ENCODE measurements at places on chromosomes 1 and 21.

DNA sequence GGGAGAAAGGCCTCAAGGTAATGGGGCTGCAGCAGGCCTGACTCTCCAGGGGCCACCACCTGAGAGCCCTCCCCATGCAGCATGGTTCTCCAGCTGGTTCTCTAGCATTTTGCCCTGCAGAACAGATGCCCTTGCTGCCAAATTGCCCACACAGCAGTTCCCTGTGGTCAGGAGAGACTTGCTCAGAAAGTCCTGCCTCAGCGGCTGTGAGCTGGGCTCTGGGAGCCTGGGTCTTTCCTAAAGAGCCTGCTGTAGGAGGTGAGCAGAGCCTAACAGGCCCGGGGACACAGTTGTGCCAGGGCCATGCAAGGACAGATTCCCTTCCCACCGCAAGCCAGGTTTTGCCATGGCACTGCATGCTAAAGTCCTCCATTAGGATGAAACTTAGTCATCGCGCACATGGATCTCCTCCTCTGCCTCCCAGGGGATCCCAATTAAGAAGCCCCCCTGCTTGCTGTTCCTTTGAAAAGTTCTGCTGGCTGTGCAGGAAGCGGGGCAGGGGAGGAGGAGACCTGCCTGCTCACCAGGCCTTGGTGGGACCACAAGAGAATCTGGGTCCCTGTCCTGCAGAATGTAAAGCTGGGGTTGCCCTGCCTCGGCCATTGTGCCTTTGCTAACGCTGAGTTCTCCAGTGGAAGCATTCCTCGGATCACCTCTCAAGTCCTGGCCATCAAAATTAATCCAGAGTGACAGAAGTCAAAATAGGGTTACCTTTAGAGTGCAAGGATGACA lies 21.4 kb downstream of the TEX35 start:
- no peak for DNase-seq

- no peak for DNase-seq
These were observed 7.9 kb downstream of the UBE2T start for GRCh38 chr1:202333861-202334260.

GRCh38 chr1:113567427-113567826 lies 177.1 kb downstream of the MAGI3 start:
- no peak for DNase-seq

- no peak for DNase-seq
These were observed 20.5 kb downstream of the RCSD1 start for GRCh38 chr1:167650269-167651160.

- no peak for DNase-seq
These were observed 40.7 kb upstream of the USP24 start for GRCh38 chr1:55255901-55256300.

DNA sequence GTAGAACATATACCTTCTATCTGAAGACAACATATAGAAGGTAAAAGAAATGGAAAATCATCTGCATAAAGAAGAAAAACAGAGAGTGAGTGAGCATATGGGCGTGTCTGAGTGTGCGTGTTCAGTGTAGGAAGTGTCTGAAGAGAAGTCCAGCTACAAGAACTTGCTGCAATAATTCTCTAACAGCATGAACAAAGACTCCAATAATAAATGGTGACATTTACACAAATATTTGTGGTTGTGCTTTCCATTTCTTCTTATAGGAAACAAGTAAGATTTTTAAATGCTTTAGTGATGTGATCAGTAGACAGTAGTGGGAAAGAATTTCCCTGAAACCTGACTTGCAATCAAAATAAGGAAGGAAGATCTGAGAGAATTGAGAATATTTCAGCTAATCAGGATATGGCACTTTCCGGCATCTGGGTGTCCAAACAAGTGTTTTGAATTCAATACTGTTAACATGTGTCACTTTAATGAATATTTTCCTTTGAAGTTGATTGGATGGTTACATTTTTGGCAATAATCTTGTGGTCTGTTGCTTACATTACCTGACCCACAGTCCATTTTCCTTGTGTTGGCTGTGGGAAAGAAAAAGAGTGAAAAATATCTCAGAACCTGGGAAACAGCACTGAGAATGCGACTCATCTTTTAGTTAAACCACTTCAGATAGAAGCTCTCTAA lies 154.0 kb downstream of the TGFB2 start:
- DNase-seq, result no peak

DNA sequence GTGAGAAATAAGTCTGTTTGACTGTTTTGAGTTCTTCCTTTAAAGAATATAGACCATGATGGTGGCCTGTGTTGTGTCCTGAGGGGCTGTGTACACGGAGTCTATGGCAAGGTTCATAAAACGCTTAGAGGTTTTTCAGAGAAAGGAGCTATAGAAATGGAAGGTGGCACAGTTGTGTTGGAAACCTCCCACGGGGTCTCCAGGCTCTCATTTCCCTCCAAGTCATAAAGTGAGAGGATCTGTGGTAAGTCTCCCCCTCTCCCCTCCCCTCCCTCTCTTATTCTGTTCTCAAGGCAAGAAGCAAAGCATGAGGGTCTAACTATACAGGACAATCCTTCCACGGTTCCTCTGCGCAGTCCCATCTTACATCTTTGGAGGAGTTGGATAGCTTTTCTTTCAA lies 139.2 kb downstream of the KIF26B start:
- no peak for DNase-seq

DNA sequence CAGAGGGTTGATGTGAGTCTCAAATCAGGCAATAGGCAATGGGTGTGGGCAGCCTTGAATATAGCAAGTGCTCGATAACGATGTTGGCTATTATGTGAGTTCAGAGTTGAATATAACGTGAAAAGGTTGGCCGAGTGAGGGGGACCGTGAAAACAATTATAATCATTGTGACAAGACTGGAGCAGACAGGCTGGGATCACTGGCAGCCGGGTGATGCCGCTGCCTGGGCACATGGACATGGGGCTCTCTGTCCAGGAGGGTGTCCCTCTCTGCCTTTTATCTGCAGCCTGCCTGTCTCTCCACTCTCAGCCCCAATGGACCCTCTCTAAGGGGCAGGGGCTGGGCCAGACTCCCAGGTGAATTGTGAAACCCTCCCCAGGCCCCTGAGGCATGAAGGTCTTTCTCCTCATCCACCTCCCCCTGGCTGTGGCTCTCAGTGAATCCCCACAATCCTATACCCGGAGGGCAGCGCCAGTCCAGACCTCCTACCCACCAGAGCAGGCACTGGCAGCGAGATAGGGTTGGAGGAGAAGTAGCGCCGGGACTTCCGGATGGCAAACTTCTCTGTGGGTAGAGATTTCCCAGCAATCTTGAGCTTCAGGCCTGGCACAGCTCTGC lies 36.4 kb downstream of the TTC39A start:
- no peak for DNase-seq

DNA sequence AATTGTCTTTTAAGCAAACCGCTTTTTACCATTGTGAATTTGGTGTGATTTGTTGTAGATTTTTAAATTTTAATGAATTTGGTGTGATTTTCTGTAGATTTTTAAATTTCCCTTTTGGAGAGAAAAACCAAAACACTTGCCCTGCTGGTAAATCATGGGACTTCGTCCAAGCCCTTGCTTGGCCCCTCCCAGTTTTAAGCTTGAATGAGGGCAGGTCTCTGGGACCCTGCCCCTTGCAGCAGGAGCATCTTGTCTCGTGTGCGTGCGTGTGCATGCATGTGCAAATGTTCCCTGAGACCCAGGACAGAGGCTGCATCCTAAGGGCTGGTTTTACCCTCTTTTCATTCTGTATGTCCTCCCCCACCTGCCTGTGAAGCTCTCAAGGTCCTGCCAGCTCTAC lies 248.6 kb downstream of the GREM2 start:
- DNase-seq, result no peak

DNA sequence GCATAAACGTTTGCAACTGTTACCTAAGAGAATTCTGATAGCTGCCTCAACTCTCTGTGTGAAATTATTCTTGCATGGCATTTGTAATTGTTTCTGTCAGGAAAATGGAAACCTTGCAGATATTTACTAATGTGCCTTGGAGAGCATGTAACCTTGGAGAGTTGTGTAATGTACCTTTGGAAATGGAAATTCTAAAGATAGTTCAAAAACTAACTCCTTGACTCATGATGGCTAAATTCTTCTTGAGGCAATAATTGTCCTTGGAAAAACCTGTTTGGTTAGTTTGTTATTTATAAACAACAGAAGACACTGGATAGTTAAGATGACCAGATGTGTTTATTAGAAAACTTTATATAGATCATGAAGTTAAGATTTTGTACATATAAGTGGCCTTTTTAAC lies 1033.8 kb downstream of the PLA2G4A start:
- DNase-seq, result no peak

GRCh38 chr1:13784971-13785370 lies 85.0 kb downstream of the PRDM2 start:
- DNase-seq, result no peak

- DNase-seq, result no peak
These were observed 147.3 kb downstream of the TLR5 start for GRCh38 chr1:222995620-222996309.

- no peak for DNase-seq
These were observed 668.0 kb downstream of the MRPL39 start for GRCh38 chr21:24939291-24939690.

GRCh38 chr1:8047686-8048445 lies 21.8 kb upstream of the ERRFI1 start:
- DNase-seq, result peak; percentile 85

DNA sequence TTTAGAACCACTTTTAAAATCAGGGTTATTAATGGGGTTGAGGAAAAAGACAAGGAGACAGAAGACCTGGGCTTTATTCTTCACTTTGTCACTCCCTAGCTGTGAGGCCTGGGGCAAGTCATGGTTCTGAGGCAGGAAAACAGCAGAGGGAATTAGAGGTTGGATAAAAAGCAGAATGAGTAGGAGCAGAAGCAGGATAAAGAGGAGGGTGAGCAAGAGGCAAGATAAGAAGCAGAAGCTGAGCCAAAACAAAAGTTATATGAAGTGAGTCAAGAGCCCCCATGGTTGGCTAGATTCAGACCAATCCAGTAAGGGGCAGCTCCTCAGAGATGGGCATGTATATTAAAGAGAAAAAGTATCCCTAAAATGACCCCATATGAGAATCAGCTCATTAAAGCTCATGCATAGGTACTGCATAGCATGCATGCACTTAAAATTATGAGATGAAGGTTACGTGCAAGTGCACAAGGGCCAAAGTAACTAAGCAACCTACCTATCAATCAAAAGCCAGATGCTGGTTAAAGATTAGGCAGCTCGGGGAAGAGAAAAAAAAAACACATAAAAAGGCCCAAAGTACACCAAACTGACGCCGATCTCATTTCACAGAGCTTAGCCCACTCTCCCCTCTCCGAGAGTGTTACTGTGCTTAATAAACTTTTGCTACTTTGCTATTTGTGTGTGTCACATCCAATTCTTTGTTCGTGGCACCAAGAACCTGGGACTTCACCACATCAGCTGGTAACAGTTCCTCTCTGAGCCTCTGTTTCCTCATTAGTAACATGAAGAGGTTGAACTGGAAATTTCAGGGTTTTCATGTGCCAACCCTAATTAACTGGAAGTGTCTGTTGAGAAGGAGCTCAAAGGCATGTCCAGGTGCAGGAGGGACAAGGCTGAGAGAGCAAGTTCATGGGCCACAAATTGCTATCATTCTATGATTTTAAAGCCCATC lies 2.2 kb downstream of the AVPR1B start:
- no peak for DNase-seq

- DNase-seq, result no peak
These were observed 106.6 kb upstream of the ACTRT2 start for GRCh38 chr1:2914702-2915101.

DNA sequence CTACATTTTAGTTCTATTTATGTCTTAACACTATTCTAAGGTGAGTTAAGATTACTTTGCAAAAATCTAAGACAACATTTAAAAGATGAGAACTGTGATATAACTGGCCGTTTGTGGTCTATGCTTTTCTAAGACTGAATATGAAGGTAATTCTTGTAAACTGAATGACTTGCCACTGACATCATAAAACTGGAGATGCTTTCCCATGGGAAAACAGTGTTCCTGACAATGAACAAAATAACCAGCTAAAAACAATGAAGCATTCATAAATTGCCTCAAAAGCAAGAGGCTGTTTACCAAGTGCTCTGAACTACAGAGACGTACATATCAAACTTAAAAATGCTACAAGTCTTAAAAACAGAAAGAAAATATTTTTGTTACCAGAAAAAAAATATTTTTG lies 54.7 kb downstream of the APP start:
- peak; percentile 6 for DNase-seq

DNA sequence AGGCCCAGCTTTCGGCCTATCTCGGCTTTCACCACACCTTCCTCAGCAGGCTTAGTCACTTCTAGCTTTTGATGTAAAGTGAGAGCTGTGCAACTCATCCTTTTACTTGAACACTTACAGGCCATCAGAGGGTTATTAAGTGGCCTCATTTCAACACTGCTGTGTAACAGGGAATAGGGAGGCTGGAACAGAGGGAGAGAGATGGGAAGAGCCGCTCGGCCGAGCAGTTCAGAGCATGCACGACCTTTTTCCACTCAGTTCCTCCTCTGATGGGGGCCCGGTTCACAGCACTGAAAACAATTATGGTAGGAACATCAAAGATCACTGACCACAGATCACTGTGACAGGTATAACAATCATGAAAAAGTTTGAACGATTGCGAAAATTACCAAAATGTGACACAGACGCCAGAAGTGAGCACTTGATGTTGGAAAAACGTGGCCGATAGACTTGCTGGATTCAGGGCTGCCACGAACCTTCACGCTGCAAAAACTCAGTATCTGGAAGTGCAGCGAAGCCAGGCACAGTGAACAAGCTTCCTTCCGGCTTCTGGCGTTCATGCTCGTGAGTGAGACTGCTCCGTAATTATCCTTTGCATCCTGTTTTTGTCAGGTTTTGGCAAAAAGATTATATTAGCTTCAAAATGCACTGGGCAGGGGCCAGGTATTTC lies 28.6 kb downstream of the AGPAT3 start:
- DNase-seq, result no peak

- DNase-seq, result no peak
These were observed 23.8 kb upstream of the EDN2 start for GRCh38 chr1:41508290-41508689.

DNA sequence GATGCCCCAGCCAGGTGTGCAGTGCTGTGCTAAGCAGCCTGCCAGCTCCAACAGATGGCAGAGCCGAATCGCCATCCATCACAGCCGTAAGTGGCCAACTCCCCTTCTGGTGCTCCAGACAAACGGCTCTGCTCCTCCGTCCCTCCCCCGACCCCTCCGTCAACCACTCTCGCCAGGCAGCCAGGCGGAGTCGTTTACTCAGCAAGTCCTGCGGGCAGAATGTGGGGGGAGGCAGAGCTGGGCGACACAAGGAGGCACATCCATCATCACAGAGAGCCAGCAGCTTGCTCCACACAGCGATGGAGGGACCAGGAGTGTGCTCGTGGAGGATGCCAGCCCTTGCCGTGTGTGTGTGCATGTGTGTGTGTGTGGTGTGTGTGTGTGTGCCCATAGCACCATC lies 206.6 kb upstream of the GRIK3 start:
- no peak for DNase-seq

GRCh38 chr21:35005077-35005476 lies 44.0 kb downstream of the RUNX1 start:
- DNase-seq, result no peak

DNA sequence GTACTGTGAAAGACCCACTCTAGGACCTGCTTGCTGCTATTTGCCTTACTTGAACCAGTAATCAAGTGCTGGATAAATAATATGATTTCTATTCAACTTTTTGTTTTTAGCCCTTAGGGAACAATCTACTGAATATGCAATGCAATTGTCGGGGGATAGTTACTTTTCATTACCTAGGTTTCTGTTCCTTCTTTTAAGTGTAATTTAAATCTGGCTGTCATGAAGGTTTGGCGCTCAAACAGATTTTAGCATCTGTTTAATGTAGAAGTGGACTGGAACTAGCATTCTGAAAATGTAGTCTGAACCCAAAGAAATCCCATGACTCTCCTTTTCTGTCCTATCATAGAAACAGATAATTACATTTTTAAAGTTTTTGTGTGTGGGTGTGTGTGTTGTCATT lies 4.8 kb downstream of the MGST3 start:
- DNase-seq, result no peak

GRCh38 chr21:44463724-44464123 lies 8.4 kb downstream of the LRRC3 start:
- no peak for DNase-seq
